HFF-Myc (cell line): ENCODE measurements at places on chromosomes 6 and 20.

GRCh38 chr6:127341471-127342202, 1.8 kb downstream of the ECHDC1 start:
- DNase-seq, result no peak

DNA sequence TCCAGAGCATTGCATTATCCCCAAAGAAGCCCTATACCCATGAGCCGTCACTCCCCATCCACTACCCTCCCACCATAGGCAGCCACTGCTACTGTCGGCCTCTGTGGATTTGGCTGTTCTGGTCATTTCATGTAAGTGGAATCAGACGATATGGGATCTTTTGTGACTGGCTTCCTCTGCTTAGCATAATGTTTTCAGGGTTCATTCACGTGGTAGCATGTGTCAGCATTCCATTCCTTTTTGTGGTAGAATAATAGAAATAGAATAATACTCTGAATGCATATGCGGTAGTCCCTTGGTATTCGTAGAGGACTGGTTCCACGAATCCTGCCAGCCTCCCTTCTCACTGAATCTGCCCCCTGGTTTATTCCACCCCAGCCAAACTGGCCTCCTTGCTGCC, 402.6 kb upstream of the SULF2 start:
- no peak for DNase-seq

DNA sequence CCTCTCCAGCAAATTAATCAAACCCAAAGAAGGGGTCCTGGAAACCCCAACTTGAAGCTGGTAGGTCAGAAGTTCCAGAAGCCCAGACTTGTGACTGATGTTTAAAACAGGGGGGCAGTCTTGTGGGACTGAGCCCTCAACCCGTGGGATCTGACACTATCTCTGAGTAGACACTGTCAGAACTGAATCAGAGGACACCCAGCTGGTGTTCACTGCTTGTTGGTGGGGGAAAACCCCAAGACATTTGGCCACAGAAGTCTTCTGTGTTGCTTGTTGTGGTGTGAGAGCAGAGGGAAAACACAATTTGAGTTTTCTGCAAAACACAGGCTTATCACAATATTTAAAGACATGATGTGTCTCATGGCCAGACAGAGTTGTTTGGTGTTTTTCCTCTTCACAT, 29.9 kb downstream of the KIF13A start:
- DNase-seq, result no peak

- no peak for DNase-seq
Observed at GRCh38 chr20:57275813-57276212, 9.4 kb upstream of the BMP7 start.

- DNase-seq, result no peak
Observed at GRCh38 chr6:117783279-117783678, 108.0 kb downstream of the NUS1 start.

DNA sequence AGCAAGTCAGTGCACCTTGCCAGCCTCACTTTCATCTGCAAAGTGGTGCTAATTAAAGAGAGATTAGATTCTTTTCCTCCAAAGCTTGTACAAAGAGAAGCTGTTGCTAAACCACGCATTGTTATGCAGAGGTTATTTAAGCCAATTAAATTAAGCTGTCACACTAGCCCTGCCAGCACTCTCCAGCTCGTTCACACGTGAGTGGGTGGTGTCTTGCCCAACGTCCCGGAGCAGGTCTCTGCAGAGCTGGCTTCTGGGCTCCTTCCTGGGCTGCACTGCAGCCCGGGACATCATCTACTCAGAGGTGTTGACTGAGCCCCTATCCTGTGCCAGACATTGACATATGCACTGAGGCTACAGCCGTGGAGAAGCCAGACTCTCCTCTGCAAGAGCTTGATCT, 401.6 kb upstream of the SULF2 start:
- no peak for DNase-seq

DNA sequence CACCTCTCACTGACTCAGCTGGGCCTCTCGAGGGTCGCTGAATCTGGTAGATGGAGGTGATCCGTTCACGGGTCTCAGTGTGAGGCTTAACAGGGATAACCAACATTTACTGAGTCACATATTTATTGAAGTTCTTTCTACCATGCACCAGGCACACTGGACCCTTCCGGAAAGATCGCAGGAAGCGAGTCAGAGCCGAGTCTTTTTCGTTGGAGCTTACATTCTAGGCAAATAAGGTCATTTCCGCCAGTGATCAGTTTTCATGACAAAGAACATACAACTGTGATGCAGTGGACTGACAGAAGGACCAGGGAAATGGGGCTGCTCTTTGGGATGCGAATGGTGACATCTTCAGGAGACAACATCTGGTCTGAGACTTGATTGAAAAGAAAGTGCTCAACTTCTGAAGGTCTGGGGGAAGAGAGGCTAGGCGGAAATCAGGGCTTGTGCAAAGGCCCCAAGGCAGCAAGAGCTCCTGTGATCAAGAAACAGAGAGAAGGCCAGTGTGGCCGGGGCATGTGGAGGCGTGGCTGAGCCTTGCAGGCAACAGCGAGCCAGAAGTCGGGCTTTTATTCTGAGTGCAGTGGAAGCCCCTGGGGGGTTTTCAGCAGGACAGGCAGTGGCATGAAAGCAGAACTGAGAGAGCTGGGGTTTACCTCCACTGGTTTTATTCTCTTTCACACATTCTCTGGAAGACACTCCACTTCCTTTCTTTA, 56.7 kb downstream of the APCDD1L start:
- DNase-seq, result no peak

GRCh38 chr20:22690616-22691179, 106.3 kb upstream of the FOXA2 start:
- no peak for DNase-seq

DNA sequence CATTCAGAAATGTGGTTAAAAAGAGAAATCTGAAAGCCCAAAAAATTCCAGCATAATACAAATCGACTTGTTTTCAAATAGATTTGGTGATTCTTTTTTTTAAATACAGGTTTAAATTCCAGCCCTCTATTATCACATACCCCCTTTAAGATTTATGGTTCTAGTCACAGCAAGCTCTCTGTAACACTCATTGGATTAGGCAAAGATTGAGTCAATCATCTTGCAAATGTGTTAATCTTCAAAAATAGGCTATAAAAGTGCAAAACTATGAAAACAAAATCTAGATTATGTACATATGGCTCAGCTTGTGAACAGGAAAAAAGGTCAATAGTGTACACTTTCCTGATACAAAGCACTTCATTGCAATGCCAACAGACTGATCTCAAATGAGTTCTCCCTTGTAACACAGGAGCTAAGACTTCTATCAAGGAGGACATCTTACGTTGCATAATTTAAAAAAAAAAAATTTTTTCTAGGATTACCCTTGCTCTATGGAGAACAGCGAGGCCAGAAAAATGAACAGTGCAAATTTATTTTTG, 26.2 kb downstream of the ZNF217 start:
- no peak for DNase-seq

- DNase-seq, result no peak
Observed at GRCh38 chr6:159761129-159761872, 544 bp upstream of the ACAT2 start.

GRCh38 chr6:40815731-40816130, 223.3 kb downstream of the UNC5CL start:
- DNase-seq, result no peak

- no peak for DNase-seq
Observed at GRCh38 chr6:162251257-162251656, 476.3 kb downstream of the PRKN start.

DNA sequence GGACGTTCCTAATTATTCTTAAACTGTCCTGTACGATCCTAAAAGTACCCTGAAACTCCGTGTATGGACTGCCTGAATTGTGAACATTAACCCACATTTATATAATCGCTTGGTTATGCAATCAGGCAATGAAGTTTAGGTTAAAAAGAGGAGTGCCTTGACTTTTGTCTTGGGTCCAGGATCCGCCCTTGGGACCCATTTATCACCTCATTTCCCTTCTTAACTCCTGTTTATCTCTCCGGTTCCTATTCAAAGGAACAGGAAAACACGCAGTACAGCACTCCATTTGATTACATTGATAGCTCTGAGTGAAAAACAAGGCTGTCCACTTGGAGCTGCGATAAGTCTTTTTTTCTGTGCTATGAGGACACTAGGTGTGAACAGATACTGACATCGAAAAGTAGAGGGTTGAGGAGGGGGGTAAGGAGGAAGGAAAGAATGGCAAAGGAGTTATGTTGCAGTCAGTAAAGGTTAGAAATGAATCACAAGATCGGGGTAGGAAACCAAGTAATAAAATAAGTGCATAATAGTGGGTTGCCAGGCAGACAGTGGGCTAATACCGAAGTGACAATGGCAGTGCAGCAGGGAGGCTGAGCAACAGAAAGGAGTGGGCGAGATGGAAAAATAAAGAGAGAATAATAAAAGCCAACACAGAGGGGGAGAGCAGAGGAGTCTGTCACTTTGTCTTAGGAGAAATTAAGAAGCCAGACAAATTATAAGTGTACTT, 15.9 kb upstream of the PCK1 start:
- no peak for DNase-seq

DNA sequence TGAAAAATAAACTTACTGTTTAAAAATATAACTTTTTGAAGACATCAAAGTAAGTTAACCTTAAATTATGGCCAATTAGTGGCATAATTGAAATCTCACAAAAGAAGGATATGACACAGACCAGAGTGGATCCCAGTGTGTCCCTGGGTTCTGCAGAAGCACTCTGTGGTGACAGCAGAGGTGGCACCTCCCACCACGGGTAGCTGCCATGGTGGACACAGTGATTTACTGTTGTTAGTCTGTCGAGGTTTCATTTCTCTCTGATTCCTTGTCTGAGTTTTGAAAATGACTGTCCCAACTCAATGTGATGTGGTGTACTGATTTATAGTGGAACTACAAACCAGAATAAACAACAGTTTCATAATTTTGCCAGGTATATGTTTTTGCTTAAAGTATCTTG, 76.5 kb downstream of the TULP4 start:
- DNase-seq, result no peak

DNA sequence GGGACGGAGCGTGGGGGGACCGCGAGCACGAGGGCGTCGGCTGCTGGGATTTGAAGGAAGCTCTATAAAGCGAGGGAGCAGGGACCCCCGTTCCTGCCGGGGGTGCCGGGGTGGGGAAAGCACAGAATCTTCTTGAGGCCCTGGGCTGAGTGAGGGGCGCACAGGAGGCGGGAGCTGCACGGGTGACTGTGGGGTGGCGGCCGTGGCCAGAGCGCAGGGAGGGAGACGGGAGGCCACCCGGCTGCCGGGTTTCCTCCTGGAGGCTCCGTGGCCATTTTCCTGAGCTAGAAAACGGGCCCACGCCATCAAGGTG, 385.1 kb downstream of the SMOC2 start:
- no peak for DNase-seq

DNA sequence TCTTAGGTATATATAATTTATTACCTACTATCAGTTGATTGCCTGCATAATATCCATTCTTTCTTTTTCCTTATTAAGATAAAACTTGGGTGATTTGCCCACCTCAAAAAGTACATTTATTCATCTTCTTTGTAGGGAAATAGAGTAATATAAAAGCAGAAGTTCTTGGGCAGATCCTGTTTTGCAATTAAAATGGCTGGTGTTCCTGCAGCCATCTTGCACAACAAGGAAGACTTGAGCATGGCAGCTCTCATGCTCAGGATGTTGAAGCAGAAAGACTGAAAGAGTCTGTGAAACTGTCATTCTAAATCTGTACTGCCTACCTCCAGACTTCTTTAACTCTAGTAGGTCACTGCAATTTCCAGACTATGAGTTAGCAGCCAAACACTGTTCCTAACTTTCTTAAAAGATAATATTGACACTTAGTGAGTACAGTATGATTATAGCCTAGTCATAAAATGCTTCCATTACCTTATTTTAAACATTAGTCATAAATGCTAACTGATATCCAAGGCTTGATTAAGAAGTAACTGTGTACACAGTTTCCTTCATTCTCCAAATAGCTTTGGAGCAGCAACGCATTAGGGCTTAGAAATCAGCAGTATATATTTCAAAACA, 24.6 kb upstream of the HTR1B start:
- DNase-seq, result no peak

DNA sequence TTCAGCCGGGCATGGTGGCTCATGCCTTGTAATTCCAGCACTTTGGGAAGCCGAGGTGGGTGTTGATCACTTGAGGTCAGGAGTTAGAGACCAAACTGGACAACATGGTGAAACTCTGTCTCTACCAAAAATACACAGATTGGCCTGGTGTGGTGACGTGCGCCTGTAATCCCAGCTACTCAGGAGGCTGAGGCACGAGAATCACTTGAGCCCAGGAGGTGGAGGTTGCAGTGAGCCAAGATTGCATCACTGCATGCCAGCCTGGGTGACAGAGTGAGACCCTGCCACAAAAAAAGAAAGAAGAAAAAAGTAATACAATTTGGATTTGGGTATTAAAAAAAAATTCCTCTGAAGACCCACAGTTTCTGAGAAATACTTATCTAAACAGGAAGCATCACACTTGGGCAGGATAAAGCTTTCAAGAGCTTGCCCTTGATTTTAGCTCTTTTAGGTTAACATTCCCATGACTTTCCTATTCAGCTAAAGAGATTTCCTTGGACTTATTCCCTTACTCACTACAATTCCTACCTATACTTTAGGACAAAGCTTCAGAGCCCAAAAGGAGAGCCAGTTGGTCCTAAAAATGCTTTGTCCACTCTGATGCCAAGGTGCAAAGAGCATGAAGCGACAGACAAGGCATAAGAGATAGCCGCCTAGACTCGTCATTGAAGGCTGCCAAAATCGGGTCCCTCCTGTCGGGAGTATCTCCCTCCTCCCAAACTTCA, 1.9 kb downstream of the ELOVL2 start:
- no peak for DNase-seq

DNA sequence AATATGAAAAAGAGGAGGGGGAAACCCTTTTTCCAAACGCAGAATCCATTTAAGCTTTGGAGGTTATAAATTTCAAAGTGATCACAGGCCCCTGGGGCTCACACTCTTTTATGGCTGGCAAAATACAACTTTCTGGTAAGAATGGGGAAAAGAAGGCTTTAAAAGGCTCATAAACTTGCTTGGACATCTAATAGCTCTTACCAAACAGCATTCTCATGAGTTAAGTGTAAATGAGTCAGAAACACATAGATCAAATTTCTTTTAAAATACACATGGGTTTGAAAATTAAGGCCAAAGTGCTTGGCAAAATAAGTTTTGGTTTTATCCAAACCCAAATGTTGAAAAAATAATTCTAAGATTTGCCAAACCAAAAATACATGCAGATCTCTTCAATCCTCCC, 154.6 kb downstream of the SOBP start:
- DNase-seq, result no peak

DNA sequence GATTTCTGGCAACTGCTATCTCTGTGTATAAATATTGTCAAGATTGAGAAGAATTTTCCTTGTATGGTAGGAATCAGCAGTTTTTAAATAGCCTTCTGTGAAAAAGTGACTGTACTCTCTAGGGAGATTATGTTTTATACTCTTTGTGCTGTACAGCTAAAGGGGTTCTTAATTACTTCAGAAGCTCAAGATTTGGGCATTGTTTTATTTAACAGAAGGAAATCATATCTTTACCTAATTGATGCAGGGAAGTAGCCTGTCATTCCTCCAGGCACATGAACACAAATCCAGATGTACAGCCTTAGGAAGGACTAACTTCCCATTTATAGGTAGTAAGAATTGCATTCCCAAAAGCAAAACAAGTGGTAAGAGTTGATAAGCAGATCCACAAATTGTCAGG, 1.3 kb downstream of the CALHM5 start:
- DNase-seq, result no peak

- DNase-seq, result no peak
Observed at GRCh38 chr6:121442576-121442975, 7.1 kb downstream of the GJA1 start.

- DNase-seq, result no peak
Observed at GRCh38 chr20:44720621-44720996, 5.4 kb downstream of the CCN5 start.

- DNase-seq, result no peak
Observed at GRCh38 chr20:40414843-40415615, 274.0 kb downstream of the MAFB start.
